ENCODE measurements at places on chromosomes 12 and 14.
A peak's percentile ranks its signal among the peaks of the same experiment; 100 is the strongest.

DNA sequence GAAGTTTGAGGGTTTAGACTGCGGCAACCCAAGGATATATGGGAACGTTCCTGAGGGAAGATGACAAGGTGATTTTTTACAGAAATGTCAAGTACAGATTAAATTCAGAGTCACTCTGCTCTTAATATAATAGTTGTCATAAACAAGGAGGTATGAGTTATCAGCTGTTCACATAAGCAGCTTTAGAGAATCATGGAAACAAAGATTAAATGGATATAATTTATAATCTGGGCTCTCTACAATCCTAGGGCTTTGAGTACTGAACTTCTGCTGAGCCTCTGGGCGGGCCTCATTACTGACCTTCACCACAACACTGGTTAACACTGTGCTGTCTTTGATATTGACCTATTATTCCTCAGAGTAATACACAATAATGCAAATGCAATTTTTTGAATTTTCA lies 577.8 kb downstream of the RPS29 start:
- DNase-seq: no peak

DNA sequence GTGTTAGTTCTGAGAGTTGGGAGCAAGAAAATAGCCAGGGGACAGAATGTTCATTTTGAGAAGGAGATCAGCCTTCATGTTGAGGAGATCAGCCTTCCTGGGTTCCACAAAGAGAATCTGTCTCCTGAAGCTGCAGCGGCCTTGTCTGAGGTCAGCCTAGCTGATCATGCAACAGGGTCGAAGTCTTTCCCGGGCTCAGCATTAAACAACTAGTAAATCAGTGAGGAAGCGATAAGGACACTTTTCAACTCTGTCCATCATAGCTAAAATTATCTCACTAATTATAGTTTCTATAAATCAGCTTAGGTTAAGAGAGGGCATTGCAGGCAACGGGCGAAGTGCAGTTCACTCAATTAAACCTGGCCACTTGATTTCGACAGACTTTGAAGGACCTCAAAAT lies 7.5 kb downstream of the GSC start:
- DNase-seq: no peak

GRCh38 chr14:97777622-97778355 lies 980.6 kb downstream of the VRK1 start:
- DNase-seq: no peak

- no peak for DNase-seq
Observed at GRCh38 chr14:37054869-37055268, 117.5 kb downstream of the SLC25A21 start.

- no peak for DNase-seq
Observed at GRCh38 chr14:20470603-20470901, 1.3 kb downstream of the PNP start.

DNA sequence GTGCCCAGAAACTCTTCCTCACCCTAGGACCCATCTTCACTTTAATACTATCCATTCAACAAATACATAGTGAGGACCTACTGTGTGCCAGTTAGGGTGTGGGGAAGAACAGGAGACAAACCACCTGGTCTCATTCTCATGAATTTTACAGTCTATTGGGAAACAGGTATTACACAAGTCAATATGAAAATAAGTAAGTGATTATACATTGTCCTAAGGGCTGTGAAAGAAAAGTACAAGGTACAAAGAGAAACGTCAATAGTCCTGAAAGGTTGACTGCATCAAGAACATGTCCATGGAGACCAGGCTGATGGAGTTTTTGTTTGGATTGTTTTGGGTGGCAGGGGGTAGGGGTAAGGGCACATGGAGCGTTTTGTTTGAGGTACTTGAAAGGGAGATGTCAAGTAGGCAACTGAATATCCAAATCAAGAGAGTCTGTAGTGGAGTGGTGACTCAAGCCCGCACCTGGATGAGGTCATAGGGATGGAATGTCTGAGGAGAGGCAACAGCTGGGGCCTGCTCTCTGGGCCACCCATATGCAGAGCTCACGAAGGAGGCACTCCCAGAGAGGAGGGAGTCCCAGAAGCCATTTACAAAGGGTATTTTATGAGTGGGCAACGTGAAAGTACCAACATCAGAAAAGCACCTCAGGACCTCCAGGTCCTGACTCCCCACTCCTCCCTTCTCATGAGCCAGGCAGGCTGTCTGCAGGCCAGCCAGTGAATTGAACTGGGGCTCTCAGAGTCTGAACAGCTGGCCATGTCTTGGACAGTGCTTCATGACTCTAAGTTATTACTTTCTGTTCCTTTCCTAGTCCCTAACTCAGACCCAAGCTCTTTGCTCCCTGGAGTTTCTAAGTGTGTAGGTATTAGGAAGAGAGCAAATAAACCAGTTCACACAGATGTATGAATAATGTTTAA lies 272.0 kb downstream of the ZFP36L1 start:
- peak; percentile 90 for DNase-seq
